Mesendoderm (in vitro differentiated cells): ENCODE measurements at places on chromosomes 11 and 22.

DNA sequence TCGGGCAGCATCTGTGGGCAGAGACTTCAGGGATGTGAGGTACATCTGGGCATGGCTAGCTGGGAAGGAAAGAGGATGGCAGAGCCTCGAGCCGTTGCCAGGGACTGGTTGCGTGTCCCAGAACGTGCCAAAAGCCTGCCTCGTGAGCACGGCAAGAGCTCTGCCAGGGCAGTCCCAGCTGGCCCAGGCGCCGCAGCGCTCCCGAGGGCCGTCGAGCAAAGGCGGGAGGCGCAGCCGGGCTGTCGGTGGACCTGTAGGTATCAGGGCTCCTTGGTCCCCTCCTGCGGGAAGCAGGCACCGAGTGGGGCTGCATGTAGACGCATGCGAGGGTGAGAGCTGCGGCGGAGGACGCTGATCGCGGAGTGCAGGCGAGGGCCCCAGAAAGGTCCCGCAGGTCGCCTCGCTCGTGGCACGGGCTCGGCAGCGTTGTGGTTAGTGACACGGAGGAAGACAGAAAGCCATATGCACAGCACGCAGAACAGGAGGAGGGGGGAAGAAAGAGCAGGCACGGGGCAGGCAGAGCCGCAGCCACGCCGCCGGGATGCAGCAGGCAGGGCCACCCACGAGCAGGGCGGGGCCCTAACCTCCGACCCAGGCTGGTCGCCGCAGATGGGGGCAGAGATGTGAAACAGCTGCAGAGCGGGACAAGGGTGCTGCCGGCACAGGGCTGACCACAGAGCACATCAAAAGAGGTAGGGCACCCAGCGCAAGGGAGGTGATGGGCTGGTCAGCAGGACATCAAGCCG is 18.0 kb downstream of the LSP1 start:
- no peaks in the 10 kb centered on the region for H3K36me3 ChIP-seq
- H3K4me3 ChIP-seq: no peak overlapping the region
- no peaks in the 10 kb centered on the region for H3K27me3 ChIP-seq
- H3K4me1 ChIP-seq: no peaks in the 10 kb centered on the region
- no peak overlapping the region for H3K27ac ChIP-seq
- no peak for DNase-seq

DNA sequence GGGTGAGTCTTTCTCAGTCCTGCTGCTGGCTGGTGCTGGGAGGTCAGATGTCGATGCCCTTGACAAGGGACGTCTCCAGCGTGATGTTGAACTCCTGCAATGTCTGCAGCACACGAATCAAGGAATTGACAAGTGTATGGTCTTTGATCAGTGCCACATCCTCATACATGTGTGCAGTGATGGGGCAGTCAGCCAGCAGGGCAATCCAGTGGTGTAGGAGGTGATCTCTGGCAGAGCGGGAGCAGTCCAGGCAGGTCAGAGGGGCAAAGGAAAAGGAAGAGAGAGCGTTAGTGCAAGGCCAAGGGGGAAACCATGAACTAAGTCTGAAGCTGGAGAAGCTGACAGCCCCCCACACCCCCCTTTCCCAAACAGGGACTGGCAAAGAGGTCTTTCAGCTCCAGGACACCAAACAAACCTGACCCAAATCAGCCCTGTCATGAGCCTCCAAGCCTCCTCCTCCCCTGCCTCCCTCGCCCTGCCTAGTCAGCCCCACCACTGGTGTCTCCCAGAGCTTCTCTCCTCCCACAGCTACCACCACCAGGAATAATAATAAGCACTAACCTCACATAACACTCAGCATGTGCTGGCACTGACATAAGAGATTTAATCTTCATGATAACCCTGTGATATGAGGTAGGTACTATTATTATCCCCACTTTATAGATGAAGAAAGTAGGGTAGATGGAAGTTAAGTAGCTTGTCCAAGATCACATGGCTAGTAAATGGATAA is 48.4 kb upstream of the SCUBE2 start:
- no peak for DNase-seq
- H3K4me3 ChIP-seq: no peak overlapping the region
- no peak overlapping the region for H3K27ac ChIP-seq
- H3K4me1 ChIP-seq: no peaks in the 10 kb centered on the region
- H3K27me3 ChIP-seq: no peaks in the 10 kb centered on the region

GRCh38 chr11:58177409-58178054 is 11.3 kb upstream of the OR9Q2 start:
- DNase-seq: no peak
- no peaks in the 10 kb centered on the region for H3K27me3 ChIP-seq
- H3K27ac ChIP-seq: no peak overlapping the region
- no peaks in the 10 kb centered on the region for H3K36me3 ChIP-seq

DNA sequence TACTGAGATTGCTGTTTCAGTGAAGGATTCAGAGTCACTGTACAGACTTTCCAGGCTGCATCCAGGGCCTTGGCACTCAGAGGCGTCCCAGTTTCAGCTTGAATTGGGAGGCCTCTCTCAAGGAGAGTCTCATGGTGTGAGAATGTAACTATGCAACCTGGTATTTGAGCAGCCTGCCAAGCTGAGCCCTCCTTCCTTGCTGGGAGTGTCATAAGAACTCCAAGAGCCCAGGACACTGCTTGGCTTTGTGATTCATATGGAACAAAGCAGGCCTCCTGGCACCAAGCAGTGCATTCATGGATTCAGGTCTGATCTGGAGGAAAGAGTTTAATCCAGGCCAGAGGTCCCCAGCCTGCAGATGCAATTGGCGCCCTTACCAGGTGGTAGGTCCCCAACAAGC is 171.7 kb downstream of the DBX1 start:
- no peaks in the 10 kb centered on the region for H3K36me3 ChIP-seq
- no peak overlapping the region for H3K27ac ChIP-seq
- H3K27me3 ChIP-seq: no peaks in the 10 kb centered on the region
- H3K4me1 ChIP-seq: peaks cover 6% of the 10 kb centered on the region
- H3K4me3 ChIP-seq: no peak overlapping the region

GRCh38 chr11:47378010-47378835 is at the start of gene SPI1:
Gene SPI1 (minus strand): TSS chr11:47378547. CDS start chr11:47378353, 194 bp downstream.
- H3K36me3 ChIP-seq: no peaks in the 10 kb centered on the region
- H3K27ac ChIP-seq: no peak within 1 kb of the TSS
- H3K4me1 ChIP-seq: peaks cover 5% of the 10 kb centered on the region
- no peaks in the 10 kb centered on the region for H3K27me3 ChIP-seq
- H3K4me3 ChIP-seq: no peak within 1 kb of the TSS

DNA sequence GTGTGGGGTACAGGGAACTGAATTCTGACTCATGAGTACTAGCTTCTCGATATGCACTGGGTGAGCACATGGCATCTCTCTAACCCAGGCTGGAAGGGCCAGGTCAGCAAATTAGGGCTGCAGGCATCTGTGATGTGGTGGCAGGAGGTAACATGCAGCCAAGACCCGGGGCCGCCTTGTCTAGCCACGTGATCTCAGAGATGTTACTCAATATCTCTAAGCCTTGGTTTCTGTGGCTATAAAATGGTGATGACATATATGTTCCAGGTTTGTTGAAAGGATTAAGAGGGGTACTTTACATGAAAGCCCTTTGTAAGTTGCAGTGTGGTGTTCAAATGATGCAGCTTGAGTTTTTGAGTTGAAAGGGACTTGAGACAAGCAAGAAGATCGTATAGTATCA is 3.2 kb downstream of the ST14 start:
- H3K4me1 ChIP-seq: no peaks in the 10 kb centered on the region
- no peaks in the 10 kb centered on the region for H3K36me3 ChIP-seq
- no peak overlapping the region for H3K27ac ChIP-seq
- peaks cover 16% of the 10 kb centered on the region for H3K27me3 ChIP-seq
- no peak overlapping the region for H3K4me3 ChIP-seq

DNA sequence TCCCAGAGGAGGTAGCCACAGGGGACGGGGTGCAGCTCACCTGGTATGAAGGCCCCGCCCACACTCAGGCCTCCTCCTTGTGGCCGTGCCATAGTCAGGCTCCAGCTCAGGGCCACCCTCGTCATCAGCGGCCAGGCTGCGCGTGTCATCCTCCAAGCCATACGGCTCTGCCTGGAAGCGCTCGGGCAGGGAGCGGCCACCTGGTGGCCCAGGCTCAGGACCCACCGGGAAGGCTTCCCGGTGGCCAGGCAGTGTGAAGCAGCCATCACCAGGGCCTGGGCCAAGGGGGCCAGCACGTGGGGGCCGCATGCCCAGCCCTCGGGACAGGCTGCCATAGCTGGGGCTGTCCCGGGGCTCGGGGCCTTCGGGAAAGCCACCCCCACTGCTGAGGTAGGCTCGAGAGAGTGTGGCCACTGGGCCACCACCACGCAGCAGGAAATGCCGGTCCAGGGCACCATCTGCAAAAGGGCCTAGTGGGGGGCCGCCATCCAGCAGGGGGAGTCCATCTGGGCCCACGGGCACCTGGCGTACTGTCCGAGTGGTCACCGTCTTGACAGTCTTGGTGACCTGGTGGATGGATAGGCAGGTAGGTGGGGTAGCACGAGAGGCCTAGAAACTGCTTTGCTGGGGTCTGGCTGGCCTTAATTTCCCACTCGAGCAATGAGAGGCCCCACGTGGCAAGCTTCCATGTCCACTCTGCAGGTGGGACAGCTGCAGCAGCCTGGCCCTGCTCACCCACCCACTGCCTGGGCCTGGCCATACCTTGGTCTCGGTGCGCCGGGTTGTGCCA is 35.3 kb downstream of the ARVCF start:
- H3K27ac ChIP-seq: no peak overlapping the region
- peaks cover 4% of the 10 kb centered on the region for H3K36me3 ChIP-seq
- H3K27me3 ChIP-seq: no peaks in the 10 kb centered on the region
- H3K4me1 ChIP-seq: peaks cover 5% of the 10 kb centered on the region

DNA sequence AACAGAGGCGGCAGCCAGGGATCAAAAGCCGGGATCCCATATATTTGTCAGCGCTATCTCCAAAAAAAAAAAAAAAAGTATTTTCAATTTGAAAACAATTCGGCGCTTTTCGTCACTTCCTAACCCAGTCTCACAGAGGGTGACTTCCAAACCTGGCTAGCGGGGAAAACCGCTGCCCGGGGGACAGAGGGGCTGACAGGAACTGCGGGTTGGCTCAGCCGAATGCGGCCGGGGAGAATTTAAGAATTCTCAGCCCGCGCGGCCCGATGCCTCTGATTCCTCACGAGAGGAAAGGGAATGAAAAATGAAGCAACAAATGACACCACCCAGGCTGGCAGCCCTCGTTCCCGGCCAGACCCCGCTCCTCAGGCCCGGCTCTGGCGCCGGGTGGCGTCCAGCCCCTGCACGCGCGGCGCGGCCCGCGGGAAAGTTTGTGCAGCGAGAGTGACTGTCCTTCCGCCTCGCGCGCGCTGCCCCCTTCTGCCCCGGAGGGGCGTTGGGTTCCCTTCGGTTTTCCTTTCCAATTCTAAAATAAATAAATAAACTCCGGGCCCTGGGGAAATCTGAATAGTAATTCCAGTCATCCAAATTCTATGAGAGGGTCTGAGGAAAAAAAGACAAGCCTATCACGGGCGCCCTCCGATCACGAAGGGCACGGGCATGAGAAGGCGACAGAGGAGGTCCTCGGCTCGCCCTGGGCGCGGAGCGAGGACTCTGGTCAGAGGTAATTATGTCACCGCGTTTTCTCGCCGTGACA is 4.8 kb upstream of the PAX6 start:
- H3K4me1 ChIP-seq: peaks cover 5% of the 10 kb centered on the region
- H3K27me3 ChIP-seq: peaks cover 69% of the 10 kb centered on the region
- DNase-seq: no peak
- H3K36me3 ChIP-seq: no peaks in the 10 kb centered on the region
- H3K4me3 ChIP-seq: no peak overlapping the region
- no peak overlapping the region for H3K27ac ChIP-seq

- no peak overlapping the region for H3K27ac ChIP-seq
- H3K27me3 ChIP-seq: no peaks in the 10 kb centered on the region
- no peak overlapping the region for H3K4me3 ChIP-seq
- no peaks in the 10 kb centered on the region for H3K36me3 ChIP-seq
- H3K4me1 ChIP-seq: peaks cover 2% of the 10 kb centered on the region
These were observed 539.7 kb downstream of the INSC start for GRCh38 chr11:15654451-15654850.

DNA sequence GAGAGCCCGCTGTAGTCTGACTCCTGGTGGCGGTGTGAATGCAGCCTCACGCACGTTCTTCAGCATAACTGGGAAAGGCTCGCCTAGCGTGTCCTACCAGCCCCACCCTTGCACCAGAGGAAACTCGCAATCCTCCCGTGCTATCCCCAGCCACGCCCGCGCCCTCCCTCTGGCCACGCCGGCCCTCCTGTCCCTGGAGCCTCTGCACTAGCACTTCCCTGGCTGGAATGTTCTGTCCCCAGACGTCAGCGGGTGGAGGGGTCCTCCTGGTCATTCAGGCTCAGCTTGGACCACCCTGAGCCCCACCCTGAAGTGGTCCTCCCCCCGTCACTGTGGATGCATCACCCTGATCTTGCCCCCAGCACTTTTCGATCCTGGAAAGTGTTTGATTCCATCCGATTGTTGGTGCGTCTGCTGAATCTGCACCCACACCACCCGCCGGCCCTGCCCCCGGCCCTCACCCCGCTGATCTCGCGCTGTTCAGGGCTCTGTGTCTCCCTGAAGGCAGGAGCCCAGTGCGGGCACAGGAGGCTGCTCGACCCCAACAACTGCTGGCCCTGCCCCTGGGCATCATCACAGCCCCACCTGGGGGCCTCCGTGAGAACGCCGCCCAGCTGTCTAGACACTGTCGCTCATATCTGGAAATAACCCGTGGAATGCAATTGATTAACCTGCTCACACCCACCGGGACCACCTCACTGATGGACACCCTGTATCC is 437.0 kb downstream of the TBC1D22A start:
- no peak for DNase-seq
- no peaks in the 10 kb centered on the region for H3K4me1 ChIP-seq
- H3K27me3 ChIP-seq: no peaks in the 10 kb centered on the region
- no peaks in the 10 kb centered on the region for H3K36me3 ChIP-seq
- H3K27ac ChIP-seq: no peak overlapping the region
- H3K4me3 ChIP-seq: no peak overlapping the region

- no peak overlapping the region for H3K4me3 ChIP-seq
- no peaks in the 10 kb centered on the region for H3K36me3 ChIP-seq
- DNase-seq: no peak
- no peak overlapping the region for H3K27ac ChIP-seq
- no peaks in the 10 kb centered on the region for H3K27me3 ChIP-seq
- H3K4me1 ChIP-seq: no peaks in the 10 kb centered on the region
These were observed 104.6 kb downstream of the MPPED1 start for GRCh38 chr22:43516386-43516785.

GRCh38 chr11:86500500-86501140 is 125.9 kb downstream of the CCDC81 start:
- H3K36me3 ChIP-seq: no peaks in the 10 kb centered on the region
- no peak overlapping the region for H3K4me3 ChIP-seq
- H3K27ac ChIP-seq: no peak overlapping the region
- no peak for DNase-seq
- H3K27me3 ChIP-seq: no peaks in the 10 kb centered on the region

GRCh38 chr11:108804511-108804910 is 139.6 kb downstream of the DDX10 start:
- DNase-seq: no peak
- no peaks in the 10 kb centered on the region for H3K36me3 ChIP-seq
- no peaks in the 10 kb centered on the region for H3K27me3 ChIP-seq
- H3K27ac ChIP-seq: no peak overlapping the region

DNA sequence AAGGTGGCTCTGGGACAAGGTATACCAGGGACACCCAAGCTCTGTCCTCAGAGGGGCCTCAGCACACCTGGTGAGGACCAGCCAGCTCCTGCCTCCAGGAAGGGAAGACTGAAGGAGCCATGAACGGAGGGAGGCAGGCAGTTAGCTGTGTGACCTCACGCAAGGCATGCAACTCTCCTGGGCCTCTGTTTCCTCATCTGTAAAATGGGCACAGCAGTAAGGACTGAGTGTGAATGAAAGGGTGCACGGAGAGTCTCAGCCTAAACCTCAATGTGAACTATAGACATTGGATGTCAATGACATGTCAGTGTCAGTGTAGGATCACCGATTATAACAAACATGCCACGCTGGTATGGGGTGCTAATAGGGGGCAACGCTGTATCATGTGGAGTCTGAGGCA is 18.4 kb downstream of the PGA5 start:
- H3K27ac ChIP-seq: no peak overlapping the region
- DNase-seq: no peak
- no peaks in the 10 kb centered on the region for H3K4me1 ChIP-seq
- no peaks in the 10 kb centered on the region for H3K36me3 ChIP-seq
- H3K27me3 ChIP-seq: no peaks in the 10 kb centered on the region
- H3K4me3 ChIP-seq: no peak overlapping the region
